ENCODE measurements at places on chromosomes 16 and 17.

DNA sequence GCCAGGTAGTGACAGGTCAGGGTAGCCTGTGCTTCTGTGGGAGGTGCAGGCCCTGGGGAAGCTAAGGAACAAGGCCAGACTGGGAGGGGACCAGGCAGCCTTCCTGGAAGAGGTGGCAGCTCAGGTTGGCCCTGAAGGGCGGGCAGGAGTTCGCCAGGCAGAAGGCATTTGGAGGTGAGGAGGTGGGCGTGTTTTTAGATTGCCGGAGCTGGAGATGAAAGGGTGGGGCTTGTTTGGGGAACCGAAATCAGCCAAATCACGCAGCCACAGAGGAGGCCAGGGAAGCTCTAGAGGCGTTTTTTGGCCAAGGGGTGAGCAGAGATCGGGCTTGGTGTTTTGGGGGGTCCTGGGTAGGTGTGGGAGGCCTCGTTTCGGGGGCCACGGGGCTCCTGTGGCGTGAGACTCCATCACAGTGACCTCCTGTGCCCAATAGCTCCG lies 7.6 kb downstream of the ADCY7 start:
- DNase-seq = no peak

DNA sequence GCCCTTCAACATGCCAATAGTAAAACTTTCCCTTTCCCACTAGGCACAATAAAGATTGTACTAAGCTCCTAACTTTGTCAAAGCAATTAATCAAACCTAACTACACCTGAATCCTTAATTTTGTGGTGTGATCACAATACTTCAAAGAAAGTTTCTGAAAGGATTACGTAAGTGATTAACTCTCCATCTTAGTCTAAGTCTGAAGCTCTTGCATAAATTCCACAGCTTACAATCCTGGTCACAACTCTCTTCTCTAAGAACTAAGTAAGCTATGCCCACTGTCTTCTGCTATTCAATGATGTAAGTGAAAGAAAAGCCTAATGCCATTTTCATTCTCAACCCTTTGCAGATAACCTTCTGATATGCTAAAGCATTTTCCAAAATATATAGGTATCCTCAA lies 15.4 kb downstream of the SIAH1 start:
- no peak for DNase-seq

GRCh38 chr16:57735755-57736418 lies at the start of gene KATNB1:
TSS of gene KATNB1 (plus strand) at chr16:57735770. CDS start at chr16:57737244, 1,474 bp downstream.
- DNase-seq = no peak

DNA sequence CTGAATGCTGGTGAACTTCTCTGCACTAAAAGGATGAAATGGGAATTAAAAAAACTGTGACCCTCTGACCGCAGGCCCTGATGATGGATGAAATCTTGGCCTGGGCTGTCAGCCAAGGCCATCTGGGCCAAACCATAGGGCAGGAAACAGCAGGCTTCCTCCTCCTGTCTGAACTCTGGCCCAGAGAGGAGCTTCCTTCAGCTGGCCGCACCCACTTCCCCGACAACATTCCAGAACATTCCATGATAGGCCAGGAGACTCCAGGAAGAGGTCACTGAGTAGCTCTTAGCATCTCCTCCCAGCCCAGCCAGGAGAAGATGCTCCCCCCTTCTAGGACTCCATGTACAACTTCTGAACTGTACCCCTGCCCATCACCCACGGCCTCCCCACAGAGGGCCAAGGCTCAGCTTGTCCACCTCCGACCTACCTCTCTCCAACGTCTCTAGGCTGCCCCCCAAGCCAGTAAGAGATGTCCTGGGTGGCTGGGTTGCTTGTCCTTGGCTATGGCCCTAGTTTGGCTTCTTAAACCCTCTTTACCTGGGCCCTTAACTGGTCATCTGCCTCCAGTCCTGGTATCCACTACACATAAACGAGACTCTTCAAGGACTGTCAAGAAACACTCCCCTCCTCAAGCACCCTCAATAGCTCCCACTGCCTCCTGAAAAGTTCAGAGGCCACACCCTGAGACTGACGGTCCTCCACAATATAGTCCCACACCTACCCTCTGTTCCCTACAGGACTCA lies 1.7 kb downstream of the RPH3AL start:
- DNase-seq = no peak

- no peak for DNase-seq
Measured at GRCh38 chr16:86504315-86505184, 5.8 kb upstream of the FOXF1 start.

GRCh38 chr16:66434619-66435430 lies 7.7 kb downstream of the BEAN1 start:
- DNase-seq = no peak

GRCh38 chr17:48506246-48506645 lies 24.6 kb downstream of the HOXB1 start:
- DNase-seq = no peak

GRCh38 chr16:68401871-68402747 lies 46.2 kb downstream of the SMPD3 start:
- no peak for DNase-seq

DNA sequence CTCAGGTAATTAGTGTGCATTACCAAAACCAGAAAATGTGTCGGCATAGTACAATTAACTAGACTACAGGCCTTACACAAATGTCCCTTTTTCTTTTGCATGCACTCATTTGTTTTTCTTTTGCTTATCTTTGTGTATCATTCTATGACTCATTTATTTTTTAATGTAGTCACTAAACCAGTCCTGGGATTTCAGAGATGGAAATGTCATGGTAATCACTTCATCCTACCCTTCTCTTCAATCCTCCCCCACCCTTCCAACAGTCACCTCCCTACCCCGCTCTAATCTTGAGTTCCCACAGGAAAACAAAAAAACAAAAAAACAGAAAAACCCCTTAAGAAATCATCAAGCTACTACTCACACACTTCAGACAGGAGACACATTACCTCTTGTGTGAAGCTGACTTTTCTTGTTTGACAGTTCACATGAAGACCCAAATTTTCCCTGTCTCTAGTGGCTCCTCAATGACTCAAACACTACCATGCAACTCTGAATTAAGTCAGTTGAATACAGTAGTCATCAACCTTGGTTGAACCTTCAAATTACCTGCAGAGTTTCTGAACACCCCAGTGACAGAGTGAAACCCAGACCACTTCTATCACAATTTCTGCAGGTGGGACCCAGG lies 242.4 kb upstream of the SALL1 start:
- no peak for DNase-seq

DNA sequence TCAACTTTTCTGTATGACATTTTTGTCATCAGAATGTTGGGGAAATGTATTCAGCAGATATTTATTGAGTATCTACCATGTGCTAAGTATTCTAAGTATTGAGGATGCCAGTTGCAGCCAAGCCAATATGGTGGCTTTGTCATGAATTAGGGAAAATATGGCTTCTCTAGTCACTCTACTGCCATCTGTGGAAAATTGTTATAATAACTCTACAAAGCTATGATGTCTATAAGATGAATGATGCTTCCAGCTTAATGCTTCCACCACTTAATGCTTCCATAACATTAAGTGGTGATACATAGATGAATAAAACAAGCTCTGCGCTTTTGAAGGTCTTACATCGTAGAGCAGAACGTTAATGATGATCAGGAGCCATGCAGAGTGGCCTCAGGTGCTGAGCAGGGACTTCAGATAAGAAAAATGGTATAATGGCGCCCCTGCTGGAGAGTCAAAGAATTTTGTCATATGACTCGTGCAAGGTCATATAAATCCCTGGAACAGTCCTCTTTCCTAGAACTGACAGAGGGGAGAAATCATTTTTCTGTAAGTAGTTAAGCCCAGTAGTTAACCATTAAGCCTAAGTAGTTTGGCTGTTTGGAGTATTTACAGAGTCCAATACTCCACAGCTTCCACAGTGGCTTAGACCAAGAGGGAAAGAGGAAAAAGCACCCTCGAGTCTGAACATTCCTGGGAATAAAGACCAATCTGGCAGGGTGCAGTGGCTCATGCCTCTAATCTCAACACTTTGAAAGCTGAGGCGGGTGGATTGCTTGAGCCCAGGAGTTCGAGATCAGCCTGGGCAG lies 2.7 kb upstream of the TMIGD1 start:
- peak; percentile 41 for DNase-seq

DNA sequence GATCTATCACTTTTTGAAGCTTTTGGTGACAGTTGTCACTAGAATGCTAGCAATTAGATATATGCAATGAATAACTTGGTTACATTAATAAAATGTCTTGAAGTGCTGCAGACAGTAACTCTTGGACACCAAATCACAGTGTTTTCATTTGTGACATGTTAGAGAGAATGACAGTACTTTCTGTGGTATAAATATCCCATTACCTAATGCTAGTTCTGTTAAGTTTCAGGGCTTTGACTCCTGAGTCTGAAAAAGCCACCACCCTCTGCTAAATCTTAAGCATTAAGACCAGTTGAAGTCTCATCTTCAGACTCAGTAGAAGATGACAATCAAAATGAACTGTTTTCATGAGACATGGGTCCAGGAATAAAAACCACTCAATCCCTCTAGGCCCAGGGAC lies 10.6 kb upstream of the CPHXL2 start:
- DNase-seq = no peak

DNA sequence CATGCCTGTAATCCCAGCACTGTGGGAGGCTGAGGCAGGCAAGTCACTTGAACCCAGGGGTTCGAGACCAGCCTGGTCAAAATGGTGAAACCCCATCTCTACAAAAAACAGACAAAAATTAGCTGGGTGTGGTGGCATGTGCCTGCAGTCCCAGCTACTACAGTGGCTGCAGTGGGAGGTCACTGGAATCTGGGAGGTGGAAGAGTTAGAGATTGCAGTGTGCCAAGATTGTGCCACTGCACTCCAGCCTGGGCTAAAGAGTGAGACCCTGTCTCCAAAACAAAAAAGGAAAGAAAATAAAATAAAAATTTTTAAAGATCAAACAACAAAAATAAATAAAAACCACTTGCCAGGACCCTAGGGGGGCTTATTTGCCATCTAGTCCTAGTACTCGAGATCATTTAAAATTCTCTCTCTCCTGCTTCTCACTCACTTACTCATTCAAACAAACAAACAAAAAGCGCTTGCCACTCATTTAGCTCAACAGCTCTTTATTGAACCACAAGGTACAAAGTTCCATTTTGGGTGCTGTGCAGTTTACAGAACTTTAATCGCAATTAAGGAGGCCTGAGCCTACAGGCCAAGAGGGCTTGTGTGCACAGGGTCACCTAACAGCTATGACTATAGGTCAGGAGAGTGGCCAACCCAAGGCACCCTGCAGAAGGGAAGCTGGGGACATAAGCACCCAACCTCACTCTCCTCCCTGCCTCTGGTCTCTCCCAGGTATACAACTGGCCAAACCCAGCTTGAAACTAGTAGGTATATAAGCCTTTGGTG lies 4.4 kb downstream of the CHD9NB start:
- DNase-seq = no peak

GRCh38 chr17:82400830-82401229 lies 17.3 kb upstream of the HEXD start:
- peak; percentile 26 for DNase-seq

GRCh38 chr17:12966413-12966812 lies 51.4 kb downstream of the ELAC2 start:
- DNase-seq = no peak

DNA sequence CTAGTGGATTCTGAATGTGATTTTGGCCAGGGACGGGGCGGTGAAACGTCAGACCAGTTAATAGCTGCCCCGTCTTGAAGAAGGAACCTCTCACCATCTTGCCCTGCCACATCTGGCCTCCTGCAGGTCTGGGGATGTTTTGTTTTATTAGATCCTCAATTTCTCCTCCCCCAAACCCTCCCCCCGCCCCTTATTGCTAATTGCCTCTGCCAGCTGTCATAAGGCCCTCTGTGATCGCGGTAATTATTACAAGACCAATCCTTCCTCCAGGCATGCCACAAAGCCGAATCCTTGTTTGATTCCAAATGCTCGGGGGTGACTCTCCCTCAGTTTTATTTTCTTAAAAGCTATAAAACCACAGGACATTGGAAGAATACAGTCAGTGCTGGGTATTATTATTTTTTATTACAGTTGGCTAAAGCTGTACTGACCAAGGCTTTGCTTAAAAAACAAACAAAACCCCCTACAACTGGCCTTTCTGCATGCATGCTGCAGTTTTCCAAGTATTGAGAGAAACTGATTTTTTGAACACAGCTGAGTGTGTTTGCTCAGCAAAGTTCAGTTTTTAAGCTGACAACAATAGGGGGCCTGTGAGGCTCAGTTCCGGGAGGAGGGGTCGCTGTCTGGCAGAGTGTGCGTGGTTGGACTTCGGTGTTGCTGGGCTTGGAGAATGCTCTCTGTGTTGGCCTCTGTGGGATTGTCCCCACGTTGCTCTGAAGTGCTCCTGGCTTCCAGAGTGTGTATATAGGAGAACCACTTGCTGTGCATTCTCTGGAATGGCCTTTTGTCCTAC lies 1.7 kb downstream of the KSR1 start:
- no peak for DNase-seq

- no peak for DNase-seq
Measured at GRCh38 chr16:726188-726437, 130 bp downstream of the CCDC78 start.

GRCh38 chr17:8941520-8941919 lies 24.0 kb downstream of the PIK3R5 start:
- no peak for DNase-seq

DNA sequence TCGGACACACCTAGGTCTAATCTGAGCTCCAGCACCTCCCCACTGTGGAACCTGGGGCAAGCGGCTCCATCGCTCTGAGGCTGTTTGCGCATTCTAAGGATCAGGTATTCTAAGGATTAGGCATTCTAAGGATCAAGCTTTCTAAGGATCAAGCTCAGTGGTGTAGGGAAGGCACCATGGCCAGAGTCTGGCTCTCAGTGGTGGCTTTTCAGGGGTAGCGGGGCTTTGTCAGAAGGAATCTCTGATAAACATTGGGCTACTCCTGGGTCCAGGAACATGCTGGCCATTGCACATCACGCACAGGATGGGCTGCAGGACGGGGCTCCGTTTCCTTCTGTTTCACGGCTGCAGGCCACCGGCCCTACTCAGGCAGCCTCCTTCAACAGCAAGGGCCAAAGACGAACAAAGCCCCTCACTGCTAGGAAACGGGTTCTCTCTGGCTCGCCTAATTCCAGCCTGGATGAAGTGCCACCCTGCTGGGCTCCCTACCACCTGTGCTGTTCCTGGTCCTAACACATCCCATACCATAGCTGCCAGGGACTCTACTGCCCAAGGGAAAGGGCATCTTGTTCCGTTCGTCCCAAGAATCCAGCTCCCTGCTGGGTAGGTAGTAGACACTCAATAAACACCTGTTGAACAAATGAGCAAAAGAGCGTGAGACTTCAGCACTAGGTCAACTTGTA lies 5.5 kb downstream of the C1QTNF1 start:
- no peak for DNase-seq

DNA sequence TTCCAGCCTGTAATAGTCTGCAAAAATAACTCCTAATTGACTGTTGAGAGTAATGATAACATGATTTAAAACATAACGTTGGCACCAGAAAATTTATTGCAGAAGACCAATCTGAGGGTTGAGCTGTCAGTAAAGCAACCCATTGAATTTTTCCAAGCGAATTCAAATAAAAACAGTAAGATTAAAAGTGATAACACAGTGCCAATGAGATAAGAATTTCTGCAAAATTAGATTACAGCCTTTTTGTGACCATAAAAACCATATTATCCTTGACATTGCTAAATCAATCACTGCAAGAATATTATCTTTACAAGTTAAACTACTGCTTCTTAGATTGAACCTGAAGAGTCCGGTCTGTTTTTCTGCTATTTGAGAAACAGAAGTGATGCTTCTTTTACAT lies 341.4 kb downstream of the CDH11 start:
- DNase-seq = no peak

- DNase-seq = no peak
Measured at GRCh38 chr17:3905017-3905520, 11.2 kb downstream of the P2RX1 start.

All from stimulated activated CD4-positive, alpha-beta T cell treated with anti-CD3 and anti-CD28 coated beads, Interleukin-1b, Interleukin-23, amount 100 ng/mL, for 24 hours (primary cell).